Esophagus mucosa (tissue), 1 donor: ENCODE measurements at places on chromosomes 4 and X. TPM values are rescaled to one million over a fixed set of nuclear protein-coding genes. Genes with fewer than 3 reads are reported as not detected.

PABPC1L2B gene
- not detected for total RNA-seq

XAGE1A gene
- total RNA-seq, result not detected

CCSER1 gene
- total RNA-seq, result 1.2 TPM

ZRSR2 gene
- 5.8 TPM for total RNA-seq

NPY1R gene
- total RNA-seq, result 0.16 TPM

VCX3B gene
- not detected for total RNA-seq

ZAR1 gene
- total RNA-seq, result not detected

PAGE1 gene
- not detected for total RNA-seq

VCX gene
- not detected for total RNA-seq

CSAG2 gene
- total RNA-seq, result not detected

BBS12 gene
- 1.00 TPM for total RNA-seq

PRAF2 gene
- 4.8 TPM for total RNA-seq

SAGE1 gene
- not detected for total RNA-seq

USP17L22 gene
- total RNA-seq, result not detected

RASSF6 gene
- 1.8 TPM for total RNA-seq

VSIG1 gene
- total RNA-seq, result 0.48 TPM

PWWP3B gene
- total RNA-seq, result 0.04 TPM

SMIM10L2A gene
- total RNA-seq, result 1.4 TPM

WDFY3 gene
- total RNA-seq, result 46.7 TPM
